ENCODE measurements at places on chromosomes 11 and 22.

DNA sequence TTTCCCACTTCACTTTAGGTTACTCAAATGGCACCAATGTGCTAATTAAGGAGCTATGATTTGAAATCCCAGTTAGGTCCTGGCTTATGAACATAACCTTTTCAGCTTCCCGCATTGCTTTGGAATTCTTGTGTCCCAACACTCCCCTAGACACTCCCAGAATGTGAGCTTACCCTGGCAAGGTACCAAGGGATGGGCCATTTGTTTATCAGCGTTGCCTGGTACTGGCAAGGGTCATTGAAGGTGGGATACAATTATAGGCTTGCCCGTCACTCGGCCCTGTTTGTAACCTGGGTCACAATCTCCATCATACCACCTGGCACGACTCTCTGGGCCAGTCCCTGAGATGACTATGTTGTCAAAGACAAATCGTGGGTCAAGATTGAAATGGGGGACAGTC lies 5.4 kb downstream of the CSRP3 start:
- no peak for DNase-seq

- DNase-seq = no peak
Measured at GRCh38 chr22:22343581-22344296, 99.2 kb downstream of the VPREB1 start.

- no peak for DNase-seq
Measured at GRCh38 chr22:18042685-18043084, 18.3 kb upstream of the MICAL3 start.

GRCh38 chr11:69380451-69380901 lies 86.5 kb downstream of the MYEOV start:
- DNase-seq = no peak
